ENCODE measurements at places on chromosomes 16 and 17. TPM values are rescaled to one million over a fixed set of nuclear protein-coding genes. Genes with fewer than 3 reads are reported as not detected.

The OR1A1 gene
- total RNA-seq: not detected

The LITAFD gene
- total RNA-seq: not detected

The ITGA2B gene
- 1.1 TPM for total RNA-seq

The GH1 gene
- total RNA-seq: not detected

The HS3ST3B1 gene
- total RNA-seq: 1.9 TPM

The PHOSPHO1 gene
- total RNA-seq: 1.1 TPM

The TMEM238L gene
- not detected for total RNA-seq

The FADS6 gene
- 0.03 TPM for total RNA-seq

The SRCIN1 gene
- 2.4 TPM for total RNA-seq

The ITGA3 gene
- 406 TPM for total RNA-seq

The KRT16 gene
- 1.5 TPM for total RNA-seq

The MMP28 gene
- total RNA-seq: 8.8 TPM

The INCA1 gene
- total RNA-seq: 1.2 TPM

The IL17C gene
- not detected for total RNA-seq

The KCTD19 gene
- total RNA-seq: 0.19 TPM

The SEPTIN1 gene
- total RNA-seq: 2.8 TPM

The ITGB4 gene
- total RNA-seq: 148 TPM

The STH gene
- total RNA-seq: not detected

The SLC35G6 gene
- total RNA-seq: not detected

The TBC1D3D gene
- total RNA-seq: not detected

The PYDC1 gene
- total RNA-seq: not detected

The ABCC12 gene
- total RNA-seq: 0.05 TPM
